ENCODE measurements at places on chromosomes 3 and 15. TPM values are rescaled to one million over a fixed set of nuclear protein-coding genes. Genes with fewer than 3 reads are reported as not detected.

- H3K4me3 ChIP-seq: no peak overlapping the region
- DNase-seq: no peak
- H3K27me3 ChIP-seq: peaks cover 3% of the 10 kb centered on the region
- H3K4me1 ChIP-seq: no peaks in the 10 kb centered on the region
- no peak overlapping the region for H3K27ac ChIP-seq
These were observed 67.4 kb downstream of the DTWD1 start for GRCh38 chr15:49688135-49688790.

DNA sequence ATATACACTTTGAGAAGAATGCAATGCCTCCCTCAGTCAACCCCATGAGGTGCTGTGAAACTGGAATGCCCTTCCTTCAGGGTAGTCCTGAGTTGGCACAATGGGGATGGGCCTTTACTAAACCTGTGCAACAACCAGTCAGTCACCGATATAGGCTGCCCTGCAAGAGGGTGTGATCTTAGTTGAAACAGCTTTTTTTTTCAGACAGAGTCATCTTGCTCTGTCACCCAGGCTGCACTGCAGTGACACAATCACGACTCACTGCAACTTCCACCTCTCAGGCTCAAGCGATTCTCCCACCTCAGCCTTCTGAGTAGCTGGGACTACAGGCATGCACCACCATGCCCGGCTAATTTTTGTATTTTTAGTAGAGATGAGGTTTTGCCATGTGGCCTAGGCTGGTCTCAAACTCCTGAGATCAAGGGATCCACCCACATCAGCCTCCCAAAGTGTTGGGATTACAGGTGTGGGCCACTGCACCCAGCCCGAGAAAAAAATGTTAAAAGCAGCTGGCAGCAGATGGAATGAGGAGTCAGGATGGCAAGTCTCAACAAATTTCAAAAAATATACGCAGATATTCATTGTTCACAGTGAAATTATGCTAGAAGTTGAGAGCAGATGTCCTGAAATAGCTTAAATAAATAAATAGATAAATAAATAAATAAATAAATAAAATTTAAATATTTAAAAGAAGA, 31.8 kb downstream of the MYO5A start:
- H3K27me3 ChIP-seq: no peaks in the 10 kb centered on the region
- no peaks in the 10 kb centered on the region for H3K4me1 ChIP-seq
- H3K36me3 ChIP-seq: no peaks in the 10 kb centered on the region
- no peak for DNase-seq

GASK1A gene
- 0.79 TPM for total RNA-seq

GRCh38 chr15:90647326-90647725, 69.8 kb upstream of the BLM start:
- no peak overlapping the region for H3K27ac ChIP-seq
- DNase-seq: no peak
- H3K4me3 ChIP-seq: no peak overlapping the region
- H3K4me1 ChIP-seq: no peaks in the 10 kb centered on the region
- no peaks in the 10 kb centered on the region for H3K27me3 ChIP-seq
- H3K36me3 ChIP-seq: peaks cover 5% of the 10 kb centered on the region

KLHL40 gene
- not detected for total RNA-seq

DNA sequence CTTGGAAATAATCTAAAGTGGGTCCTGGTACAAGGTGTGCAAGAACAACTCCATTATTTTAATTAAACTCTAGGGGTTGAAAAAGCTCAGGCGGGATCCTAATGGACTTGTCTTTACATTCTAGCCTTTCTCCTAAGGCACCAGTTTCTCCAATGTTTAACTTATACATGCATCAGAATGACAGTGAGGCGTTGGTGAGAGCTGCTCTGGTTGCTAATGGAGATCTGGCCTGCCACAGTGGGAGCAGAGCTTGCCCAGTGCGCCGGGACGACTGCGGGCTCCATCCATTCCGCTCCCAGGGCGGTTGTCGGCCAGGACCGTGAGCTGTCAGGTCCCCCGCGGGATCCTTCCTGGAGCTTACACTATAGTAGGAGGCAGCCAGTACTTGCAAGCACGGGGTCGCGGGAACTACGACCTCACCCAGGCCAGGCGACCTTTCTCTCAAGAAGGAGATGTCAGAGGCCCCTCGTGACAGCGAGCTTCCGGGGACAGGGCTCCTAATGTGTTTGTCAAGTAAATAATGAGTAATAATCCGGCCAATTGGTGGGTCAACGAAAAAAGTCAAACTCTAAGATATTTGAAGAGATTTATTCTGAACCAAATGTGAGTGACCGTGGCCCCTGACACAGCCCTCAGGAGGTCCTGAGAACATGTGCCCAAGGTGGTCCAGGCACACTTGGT, 991 bp upstream of the HIGD1A start:
- no peaks in the 10 kb centered on the region for H3K27me3 ChIP-seq
- H3K36me3 ChIP-seq: no peaks in the 10 kb centered on the region
- H3K27ac ChIP-seq: peak overlapping the region; percentile 95
- peak overlapping the region; percentile 77 for H3K4me3 ChIP-seq
- DNase-seq: peak; percentile 63

DNA sequence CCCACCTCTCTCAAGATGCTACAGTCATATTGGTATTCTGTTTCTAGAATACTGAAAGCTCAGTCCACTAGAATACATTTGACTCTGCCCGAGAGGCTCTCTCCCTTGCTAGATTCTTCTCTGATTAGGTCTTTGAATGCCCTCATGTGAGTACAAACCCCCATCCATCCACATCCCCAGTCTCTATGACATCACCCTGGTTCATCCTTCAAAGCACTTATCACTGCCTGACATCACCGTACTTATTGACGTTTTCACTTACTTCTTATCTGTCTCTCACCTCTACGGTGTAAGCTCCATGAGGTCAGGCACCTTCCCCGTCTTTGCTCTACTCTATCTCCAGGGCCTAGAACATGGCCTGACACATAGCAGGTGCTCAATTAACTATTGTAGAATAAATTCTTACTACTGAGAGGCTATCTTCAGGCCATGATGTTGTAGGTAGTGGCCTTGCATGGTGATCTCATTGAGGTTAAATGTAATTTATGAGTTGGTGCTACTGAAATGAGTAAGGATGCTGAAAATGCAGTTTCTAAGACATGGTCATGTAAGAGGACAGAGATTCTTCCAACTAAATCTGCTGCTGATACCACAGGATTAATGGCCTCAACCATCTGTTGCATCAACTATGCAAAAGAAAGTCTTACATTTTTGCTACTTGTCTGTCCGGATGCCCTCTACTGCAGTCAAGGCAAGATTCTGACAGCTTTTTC, 26.8 kb downstream of the EOGT start:
- no peak overlapping the region for H3K4me3 ChIP-seq
- H3K4me1 ChIP-seq: no peaks in the 10 kb centered on the region
- no peaks in the 10 kb centered on the region for H3K27me3 ChIP-seq
- H3K36me3 ChIP-seq: peaks cover 11% of the 10 kb centered on the region
- H3K27ac ChIP-seq: no peak overlapping the region
- no peak for DNase-seq

DNA sequence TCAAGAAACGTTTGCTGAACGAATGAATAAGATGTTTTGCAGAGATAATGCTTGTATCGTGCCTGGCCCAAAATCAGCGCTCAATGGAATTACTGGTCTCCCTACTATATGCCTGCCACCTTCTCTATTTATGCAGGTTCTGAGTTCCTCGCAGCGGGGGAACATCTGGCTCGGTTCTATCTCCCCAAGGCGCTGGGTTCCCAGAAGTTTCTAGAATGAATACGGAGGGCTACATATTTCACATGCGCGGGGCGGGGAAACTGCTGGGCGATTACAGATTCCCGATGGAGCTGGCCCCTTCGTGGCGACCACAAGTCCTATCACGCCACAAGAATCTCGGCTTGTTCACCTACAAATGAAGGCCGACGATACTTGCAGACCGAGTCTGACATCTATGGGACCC, 411 bp upstream of the EIF2B5 start:
- no peaks in the 10 kb centered on the region for H3K27me3 ChIP-seq
- H3K36me3 ChIP-seq: peaks cover 2% of the 10 kb centered on the region

SPINT1 gene
- total RNA-seq: 1.2 TPM

DNA sequence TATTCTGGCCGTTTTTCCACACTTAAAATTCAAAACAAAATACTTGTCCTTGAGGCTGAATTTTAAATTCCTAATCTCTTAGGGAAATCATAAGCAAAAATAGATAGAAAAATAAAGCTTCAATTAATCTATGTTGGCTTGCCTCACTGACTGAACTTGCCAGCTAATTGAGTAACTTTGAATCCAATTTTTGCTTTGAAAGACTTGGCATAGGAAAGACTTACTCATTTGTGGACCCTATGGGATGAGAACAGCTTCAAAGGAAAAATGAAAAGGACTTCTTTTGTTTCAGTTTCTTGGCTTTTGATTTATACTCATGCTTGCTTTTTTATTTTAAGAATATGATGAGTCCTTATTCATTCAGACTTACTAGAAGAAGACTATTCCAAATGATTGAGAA, 370.7 kb upstream of the RARB start:
- peaks cover 13% of the 10 kb centered on the region for H3K4me1 ChIP-seq
- H3K27ac ChIP-seq: no peak overlapping the region
- no peaks in the 10 kb centered on the region for H3K27me3 ChIP-seq
- DNase-seq: no peak

- peaks cover 1% of the 10 kb centered on the region for H3K36me3 ChIP-seq
- no peak for DNase-seq
- no peak overlapping the region for H3K4me3 ChIP-seq
These were observed 77.1 kb downstream of the LRRC28 start for GRCh38 chr15:99328106-99329072.

TTBK2 gene
- 6.4 TPM for total RNA-seq

GRCh38 chr3:64653101-64653500, 34.7 kb downstream of the ADAMTS9 start:
- no peaks in the 10 kb centered on the region for H3K36me3 ChIP-seq
- no peak overlapping the region for H3K27ac ChIP-seq
- no peaks in the 10 kb centered on the region for H3K4me1 ChIP-seq
- no peak overlapping the region for H3K4me3 ChIP-seq
- no peak for DNase-seq

DNA sequence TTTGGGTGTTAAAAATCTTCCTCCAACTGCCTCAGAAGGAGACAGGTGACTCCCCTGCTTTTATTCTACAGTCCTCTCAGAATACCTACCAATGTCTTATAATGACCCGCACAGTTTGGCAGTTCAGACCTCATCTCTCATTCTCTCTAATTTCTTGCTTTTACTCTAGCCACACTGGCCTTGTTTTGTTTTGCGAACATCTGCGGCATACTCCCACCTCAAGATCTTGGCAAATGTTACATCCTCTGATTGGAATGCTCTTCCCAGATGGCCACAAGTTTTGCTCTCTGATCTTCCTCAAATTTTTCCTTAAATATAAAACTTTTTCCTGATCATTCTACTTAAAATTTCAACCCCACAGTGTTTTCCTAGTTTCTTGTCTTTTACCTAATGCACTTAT, 94.1 kb downstream of the PLSCR2 start:
- no peaks in the 10 kb centered on the region for H3K4me1 ChIP-seq
- no peak overlapping the region for H3K27ac ChIP-seq
- H3K27me3 ChIP-seq: no peaks in the 10 kb centered on the region
- no peak overlapping the region for H3K4me3 ChIP-seq
